HuH-7.5 (cell line): ENCODE measurements at places on chromosomes 12 and 14.

- no peak for DNase-seq
Measured at GRCh38 chr14:55220230-55220629, 28.8 kb upstream of the DLGAP5 start.

- DNase-seq, result no peak
Measured at GRCh38 chr14:57168138-57168679, 100.5 kb downstream of the EXOC5 start.

DNA sequence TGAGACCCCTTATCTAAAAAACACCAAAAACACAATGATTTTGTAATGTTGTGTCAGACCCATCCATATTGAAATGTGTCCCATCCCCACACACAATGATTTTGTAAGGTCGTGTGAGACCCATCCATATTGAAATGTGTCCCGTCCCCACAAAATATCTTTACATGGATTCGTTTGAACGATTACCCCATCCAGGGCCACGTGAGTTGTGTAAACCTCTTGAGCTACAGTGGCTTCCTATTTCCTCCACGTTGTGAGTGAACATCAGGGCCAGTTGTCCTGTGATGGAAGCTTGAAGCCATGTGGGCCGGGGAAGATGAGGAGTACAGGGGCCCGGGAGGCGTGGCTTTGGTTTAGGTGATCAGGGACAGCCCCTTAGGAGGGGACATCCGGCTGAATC, 27.0 kb upstream of the ULK1 start:
- DNase-seq, result no peak

DNA sequence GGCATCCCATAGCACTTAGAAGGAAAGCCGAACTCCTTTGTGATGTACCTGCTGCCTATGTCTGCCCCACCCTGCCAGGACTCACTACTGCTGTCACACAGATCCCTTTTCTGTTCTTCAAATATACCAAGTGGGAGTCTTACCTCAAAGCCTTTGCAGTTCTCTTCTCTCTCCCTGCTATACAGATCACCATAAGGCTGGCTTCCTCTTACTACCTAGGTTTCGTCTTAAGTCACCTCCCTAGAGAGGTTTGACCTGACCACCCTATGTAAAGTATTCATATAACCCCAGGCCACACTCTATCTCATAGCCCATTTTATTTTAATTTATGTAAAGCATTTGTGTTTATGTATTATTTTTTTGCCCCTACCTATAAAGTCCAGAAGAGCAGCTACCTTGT, 117.6 kb downstream of the CRADD start:
- no peak for DNase-seq

- DNase-seq, result no peak
Measured at GRCh38 chr14:63492391-63492790, 50.8 kb downstream of the PPP2R5E start.

DNA sequence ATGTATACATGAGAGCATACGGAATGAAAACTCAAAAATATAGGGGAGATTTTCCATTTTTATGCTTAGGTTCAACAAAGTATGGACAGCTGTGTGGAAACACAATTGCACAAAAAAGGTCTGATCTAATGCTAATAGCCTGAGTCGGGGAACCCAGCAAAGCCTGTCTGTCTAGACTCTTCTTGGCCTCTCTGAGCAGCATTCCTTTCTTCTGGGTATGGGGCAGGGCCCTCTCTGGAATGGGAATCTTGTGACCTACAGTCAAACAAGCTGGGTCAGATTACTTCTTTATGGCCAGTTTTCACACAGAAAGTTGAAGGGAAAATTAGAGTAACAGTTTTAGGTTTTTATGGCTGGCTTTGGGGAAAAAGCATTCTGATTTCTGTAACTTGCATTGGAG, 534.0 kb upstream of the LMO3 start:
- DNase-seq, result no peak

DNA sequence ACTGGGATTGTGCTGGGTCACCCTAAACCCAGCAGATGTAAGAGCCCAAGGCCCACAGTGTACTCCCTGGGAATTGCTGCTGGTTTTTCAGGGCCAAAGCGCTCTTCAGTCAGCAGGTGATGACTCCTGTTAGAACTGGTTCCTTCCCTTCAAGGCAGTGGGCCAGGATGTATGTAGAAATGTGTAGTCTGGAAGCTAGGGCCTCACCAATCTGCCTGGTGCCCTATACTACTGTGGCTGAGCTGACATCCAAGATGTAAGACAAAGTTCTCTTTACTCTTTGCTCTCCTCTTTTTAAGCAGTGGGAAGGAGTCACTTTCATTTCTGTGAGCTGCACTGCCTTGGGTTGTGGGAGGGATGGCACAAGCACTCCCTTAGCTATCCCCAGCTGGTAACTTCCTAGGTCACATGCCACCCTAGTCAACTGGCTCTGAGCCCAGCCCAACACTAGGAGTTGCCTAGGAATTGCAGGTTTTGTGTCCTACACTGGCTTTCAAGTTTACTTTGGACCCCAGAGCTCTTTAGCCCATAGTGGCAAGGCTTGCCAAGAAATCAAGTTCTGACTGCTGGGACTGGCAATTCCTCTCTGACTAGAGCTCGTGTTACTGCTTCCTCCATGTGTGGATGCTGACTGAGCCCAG, 249.2 kb downstream of the C12orf50 start:
- no peak for DNase-seq

DNA sequence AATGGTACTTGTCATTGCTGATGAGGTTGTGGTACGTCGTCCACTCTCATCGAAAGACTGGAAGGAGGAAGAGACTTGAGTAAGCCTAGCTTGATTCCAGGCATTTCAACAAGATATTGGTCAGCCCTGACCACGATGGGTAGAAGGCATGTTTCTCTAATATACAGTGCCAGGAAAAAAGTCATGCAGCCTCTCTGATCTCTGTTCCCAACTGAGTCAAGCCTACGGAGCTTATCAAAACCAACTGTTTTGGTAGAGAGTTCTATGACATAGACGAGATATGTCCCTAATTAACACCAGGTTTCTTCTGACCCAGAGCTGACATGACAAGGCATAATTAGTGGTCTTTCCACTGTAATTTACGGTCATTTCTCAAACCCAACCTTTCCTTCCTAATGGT, 58.5 kb downstream of the NIN start:
- no peak for DNase-seq

- DNase-seq, result no peak
Measured at GRCh38 chr12:31019976-31020375, 53.7 kb upstream of the DDX11 start.

- no peak for DNase-seq
Measured at GRCh38 chr12:111412007-111412829, 6.5 kb downstream of the SH2B3 start.
